ENCODE measurements at places on chromosomes 16 and 17.

DNA sequence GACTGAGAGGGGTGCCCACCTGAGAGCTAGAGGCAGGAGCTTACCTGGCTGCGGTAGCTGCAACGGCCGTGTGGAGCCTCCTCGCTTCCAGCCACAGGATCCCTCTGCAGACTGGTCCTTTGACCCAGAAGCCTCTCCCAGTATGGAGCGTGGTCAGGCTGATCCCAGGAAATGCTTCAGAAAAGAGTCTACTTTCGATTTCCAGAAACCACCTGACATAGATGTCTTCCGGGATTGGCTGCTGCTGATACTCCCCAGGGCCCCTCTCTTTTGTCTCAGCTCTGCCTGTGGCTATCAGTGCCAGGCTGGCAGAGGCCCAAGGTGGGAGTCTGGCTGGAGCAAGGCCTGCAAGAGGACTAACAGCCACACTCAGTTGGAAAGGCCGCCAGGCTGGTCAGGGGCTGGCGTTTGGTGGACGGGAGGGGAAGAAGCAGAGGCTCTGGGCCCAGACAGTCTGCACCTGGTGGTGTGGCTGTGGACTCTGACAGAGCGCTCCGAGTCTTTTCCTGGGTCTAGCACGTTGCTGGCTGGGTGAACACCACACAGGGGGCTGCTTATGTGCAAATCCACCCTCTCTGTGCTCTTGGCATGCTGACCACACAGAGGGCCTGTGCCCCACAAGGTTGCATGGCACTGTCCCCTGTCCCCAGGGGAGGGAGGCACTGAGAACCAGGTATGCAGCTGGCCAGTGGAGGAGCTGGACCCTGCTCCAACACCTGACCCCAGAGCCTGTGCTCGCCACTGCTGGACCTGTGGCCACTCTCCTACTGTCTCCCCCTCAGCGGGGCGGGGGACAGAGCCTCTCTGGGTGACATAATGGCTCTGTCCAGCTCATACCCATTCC lies at the start of gene LGALS3BP:
LGALS3BP (minus strand) TSS at position 144 of the 844 bp plus-strand sequence. CDS start 2,732 bp downstream, outside the sequence.
- DNase-seq: peak; percentile 99

DNA sequence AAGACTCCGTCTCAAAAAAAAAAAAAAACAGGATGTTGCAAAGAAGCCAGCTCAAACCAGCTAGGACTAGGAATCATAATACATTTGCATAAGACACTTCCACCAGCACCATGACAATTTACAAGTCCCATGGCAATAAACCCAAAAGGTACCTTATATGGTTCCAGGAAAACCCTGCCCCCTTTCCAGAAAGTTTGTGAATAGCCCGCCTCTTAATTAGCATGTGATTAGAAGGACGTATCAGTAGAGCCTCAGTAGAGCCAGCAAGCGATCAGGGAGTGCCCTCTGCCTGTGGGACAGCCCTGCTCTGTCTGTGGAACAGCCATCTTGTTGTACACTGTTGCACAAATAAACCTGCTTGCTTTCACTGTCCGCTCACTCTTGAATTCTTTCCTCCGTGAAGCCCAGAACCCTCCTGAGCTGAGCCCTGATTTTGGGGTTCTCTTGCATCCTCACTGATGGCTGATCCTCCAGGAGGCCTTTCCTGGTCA lies 14.0 kb downstream of the NUPR1 start:
- DNase-seq: no peak

DNA sequence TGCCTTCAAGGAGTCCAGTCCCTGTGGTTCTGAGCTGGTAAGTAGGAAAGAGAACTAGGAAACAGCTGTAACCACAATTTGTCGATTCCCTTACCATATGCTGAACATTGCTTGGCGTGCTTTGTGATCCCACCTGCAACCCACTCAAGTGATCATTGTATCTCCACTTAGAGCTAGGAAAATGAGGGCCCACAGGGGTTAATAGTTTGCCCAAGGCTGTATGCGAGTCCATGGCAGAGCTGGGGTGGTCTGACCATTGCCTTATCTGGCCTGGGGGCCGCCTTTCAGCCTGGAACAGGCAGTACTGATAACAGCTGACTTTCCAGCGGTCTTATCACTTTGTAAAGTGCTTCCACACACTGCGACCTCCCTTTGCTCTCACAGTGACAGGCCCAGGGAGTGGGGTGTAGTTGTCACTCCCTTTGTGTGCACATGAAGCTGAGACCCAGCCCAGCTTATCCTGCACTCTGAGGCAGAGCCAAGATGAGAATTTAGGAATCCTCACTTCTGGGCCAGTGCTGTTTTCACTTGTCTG lies 9.8 kb downstream of the MYL4 start:
- no peak for DNase-seq

DNA sequence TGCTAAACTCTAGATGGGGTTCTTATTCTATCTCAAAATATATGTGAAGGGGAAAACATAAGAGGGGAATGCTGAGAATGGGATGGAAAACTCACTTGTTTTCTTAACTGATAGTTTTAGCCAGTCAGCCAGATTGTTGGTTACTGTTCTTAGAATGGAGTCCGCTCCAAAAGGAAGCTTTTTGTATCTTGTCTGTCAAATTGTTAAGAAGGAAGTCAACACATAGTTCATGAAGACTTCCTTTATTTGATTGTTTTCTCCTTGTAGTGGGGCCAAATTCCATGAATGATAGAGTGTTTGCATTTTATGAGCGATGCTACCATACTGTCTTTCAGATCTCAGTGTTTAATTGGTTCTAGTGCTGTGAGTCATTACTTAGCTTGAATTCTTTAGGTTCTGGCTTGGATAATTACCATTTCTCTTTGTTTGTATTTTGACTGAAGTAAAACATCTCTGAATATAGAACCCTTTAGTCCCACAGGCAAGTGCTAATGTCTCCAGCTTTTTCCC lies 98.3 kb upstream of the GOT2 start:
- no peak for DNase-seq

Data from hepatic stellate cell (primary cell).